ENCODE measurements at places on chromosomes 1 and 21.

DNA sequence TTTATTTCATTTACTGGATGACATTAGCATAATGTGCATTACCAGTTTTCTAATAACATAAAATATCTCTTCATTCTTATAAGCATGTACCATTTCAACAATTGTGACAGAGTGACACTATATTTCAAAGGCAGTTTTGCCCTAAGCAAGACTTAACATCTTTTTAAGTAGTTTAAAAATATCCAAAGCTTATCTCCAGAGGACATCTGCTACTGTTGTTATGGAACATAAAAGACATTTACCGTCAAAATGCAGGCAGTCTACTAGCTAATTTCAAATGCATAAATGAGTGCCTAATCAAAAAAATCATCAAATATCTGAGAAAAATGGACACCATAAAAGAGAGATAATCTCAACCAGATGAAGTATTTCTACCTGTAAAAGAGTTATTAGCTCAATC lies 782.4 kb upstream of the BRINP3 start:
- no peak for DNase-seq

DNA sequence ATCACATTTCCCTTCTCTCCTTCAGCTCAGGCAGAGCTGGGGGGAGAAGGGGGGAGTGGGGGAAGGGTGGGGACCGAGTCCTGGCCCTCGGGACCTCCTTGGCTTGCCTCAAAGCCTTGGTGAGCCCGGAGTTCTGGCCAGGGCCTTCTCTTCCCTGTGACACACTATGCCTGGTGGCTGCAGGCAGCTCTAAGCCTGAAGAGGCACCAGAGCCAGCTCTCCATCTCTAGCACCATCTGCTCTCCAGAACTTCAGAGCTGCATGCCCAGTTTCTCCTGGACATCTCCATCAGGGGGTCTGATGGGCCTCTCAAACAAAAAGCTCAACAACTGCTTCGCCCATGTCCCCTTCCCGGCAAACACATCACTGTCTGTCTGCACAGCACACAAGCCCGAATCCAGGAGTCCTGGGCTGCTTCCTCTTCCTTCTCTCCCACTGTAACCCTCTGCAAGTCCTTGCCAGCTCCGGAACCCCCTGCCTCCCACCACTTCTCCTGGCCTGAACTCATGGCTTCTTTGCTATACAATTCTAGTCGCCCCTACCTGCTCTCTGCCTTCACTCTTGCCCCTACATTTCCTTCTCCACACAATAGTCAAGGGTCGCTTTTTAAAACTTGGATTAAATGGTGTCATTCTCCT lies 26.5 kb downstream of the KIAA1614 start:
- DNase-seq: no peak

DNA sequence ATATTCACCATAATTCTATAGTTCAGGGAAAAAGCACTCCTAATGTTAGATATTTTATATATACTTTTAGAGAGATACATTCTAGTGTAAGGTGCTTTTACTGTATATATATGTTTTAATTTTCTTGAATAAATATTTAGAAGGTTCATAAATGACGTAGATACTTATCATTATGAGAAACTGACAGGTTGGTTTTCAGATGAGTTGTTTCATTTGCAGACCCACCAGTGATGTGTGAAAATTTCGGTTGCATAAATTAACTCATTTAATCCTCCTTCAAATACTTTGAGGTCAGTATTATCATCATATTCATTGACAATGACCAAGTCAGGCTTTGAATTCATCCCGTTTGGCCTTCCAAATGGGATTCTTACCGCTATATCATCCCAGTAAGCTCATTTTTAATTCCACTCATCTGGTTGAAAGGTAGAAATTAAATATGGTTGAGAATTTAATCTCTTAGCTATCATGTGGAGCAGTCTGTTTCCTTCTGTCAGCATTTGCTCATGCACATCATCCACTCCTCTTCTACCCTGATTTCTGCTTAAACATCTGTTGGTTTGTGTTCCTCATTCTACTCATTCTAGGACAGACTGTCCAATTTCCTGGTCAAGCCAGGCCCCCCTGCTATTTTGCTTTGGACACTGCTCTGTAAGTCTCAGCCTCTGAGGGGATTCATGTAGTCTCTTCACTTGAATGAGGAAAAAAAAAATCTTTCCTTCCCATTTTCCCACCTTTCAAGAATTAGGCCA lies 1156.6 kb downstream of the PLA2G4A start:
- no peak for DNase-seq

DNA sequence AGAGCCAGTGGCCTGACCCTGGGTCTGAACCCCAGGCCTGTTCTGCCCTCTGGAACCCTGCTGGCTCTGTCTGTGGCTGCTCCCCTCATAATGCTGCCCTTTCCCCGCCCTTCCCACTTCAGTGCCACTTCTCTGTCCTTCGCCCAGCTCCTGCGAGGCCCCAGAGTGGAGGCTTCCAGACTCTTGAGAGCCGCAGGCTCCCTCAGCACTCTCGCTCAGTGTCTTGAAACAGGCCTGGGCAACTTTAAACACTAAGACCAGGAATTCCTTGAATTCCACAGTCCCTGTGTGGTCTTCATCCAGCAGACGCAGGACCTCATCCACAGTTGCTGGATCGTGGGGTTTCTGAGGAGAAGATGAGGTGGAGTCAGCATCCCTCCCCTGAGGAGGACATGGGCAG lies 3.5 kb downstream of the CRNN start:
- no peak for DNase-seq

GRCh38 chr1:159181328-159182024 lies 10.1 kb downstream of the CADM3 start:
- no peak for DNase-seq

GRCh38 chr1:224217655-224218623 lies 34.9 kb downstream of the DEGS1 start:
- DNase-seq: no peak

- no peak for DNase-seq
Measured at GRCh38 chr1:109814223-109814622, 50.5 kb upstream of the EPS8L3 start.

DNA sequence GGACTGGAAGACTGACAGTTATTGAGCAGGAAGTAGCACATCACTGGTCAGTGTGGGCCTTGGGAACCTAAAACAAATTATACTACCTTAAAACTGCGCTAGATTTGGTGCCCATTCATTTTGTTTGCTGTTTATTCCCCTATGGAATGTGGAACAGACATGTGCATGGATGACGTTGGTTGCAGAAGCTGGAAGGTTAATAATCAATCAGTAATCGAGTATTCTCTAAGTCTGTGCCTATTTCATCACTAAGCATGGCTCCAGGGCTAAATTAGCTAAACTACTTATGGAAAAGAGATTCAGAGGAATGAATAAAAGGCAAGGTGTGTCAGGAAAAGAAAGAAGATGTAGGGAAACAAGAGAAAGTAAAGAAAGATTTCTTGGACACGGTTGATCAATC lies 33.5 kb upstream of the DPT start:
- DNase-seq: no peak

DNA sequence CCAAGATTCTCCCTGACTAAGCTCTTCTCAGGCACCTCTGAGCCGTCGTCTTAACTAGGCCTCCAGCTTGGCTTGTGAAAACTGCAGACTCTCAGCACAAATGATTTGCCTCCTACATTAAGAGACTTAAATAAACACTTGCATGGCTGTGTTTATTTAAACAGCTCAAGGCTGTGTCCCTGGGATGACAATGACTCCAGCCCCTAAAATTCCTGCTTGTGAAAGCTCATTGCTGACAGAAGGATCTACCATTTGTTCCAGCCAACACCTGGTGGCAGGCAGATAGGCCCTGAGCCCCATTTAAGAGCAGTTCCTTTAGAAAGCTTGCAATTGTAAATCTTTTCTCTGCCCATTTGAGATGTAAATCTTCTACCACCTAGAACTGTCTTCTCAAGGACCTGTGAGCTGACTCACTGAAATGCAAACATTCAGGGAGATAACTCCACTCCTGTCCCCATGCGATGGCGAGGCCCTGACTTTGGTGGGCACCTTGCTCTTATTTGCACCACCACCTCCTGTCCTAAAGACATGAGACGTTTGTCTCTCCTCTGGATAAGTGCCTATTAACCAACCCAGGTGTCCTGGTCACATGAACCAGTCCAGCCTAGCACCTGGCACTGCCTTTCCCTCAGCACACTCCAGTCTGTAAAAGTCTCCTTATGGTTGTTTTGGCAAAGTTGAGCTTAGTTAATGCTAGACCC lies 15.1 kb upstream of the PCP4 start:
- DNase-seq: no peak

DNA sequence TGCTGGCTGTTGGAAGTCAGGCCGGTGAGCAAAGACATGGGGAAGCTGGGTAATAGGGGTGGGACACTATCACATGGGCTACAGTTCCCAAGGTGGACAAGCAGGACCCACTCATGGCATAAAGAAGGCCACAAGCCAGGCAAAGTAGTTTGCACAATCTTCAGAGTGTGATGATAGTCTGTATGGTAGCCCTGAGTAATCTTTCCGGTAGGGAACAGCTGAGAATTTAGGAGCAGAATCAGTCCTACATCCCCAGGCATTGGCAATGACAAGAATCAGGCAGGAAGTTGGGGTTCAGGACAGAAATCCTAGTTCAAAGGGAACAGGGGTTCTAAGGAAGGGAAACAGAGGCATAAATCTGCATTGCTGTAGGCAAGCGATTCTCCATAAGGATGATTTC lies 23.9 kb upstream of the SPATA6 start:
- no peak for DNase-seq

GRCh38 chr1:176954242-176954641 lies 210.3 kb downstream of the ASTN1 start:
- peak; percentile 52 for DNase-seq

GRCh38 chr1:1254667-1254998 lies 8.1 kb upstream of the C1QTNF12 start:
- DNase-seq: no peak

DNA sequence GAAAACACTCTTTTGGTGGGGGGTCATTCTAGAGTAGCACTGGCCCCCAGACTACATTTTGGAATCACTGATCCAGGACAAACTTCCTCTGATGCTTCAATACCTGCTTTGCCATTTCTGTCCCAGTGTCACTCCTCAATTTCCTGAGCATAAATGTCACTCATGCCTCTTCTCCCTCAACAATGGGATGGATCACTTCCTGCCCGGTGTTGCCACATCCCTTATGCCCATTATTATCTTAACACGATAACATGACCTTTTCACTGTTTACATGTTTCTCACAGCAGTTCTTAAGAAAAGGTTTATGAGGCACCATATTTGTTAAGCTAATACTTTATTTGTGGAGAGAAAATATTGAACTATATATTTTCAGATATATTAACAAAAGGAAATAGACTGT lies 3.9 kb upstream of the ITLN1 start:
- DNase-seq: no peak

DNA sequence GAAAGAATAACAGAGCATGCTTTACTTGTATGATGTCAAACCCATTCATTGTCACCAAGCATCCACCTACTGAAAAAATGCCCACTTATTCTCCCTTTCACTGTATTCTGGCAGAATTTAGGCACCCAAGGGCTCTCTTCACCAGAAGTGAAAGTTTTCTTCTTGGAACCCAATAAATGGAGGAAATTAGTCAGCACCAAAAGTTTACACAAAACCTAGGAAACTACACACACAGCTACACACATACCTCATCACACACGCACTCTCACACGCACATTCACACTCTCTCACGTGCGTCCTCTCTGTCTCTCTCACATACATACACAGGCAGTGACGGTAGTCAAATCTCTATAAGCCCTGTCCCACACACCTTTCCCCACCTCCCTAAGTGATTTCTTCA lies 37.6 kb downstream of the MCOLN2 start:
- DNase-seq: no peak

Measured in SK-MEL-5 (cell line).